ENCODE measurements at places on chromosomes 6 and 20.

GRCh38 chr20:37407573-37408002 lies 61.6 kb downstream of the SRC start:
- no peak for DNase-seq

- no peak for DNase-seq
Measured at GRCh38 chr6:139249395-139249794, 42.4 kb downstream of the TXLNB start.

DNA sequence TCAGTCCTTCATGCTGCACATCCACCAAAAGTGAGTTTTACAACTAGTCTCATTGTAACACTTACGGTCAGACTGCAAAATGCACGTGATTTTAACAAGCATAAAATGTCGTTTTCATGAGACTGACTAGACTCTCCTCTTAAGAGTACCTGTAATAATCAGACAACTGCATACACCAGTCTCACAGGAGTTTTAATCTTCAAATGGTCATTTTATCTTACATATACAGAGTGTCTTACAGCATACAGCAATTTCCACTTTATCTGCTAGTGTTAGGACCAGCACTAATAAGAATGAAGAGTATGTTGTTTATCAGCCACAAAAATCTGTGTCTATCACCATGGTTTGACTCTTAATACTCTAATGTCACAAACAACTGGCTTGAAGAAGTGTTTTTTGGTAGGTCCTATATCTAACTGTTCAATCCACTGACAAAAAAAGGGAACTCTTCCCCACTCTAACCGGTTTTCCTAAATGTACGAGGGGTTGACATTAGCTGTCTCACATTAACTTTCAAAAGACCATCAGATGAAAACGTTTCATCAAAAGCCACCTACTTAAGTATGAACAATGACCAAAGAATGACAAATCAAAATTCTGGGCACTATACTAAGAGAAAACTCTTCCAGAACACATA lies 1.5 kb upstream of the ASF1A start:
- DNase-seq, result no peak

- DNase-seq, result no peak
Measured at GRCh38 chr6:145631374-145631773, 103.9 kb downstream of the EPM2A start.

DNA sequence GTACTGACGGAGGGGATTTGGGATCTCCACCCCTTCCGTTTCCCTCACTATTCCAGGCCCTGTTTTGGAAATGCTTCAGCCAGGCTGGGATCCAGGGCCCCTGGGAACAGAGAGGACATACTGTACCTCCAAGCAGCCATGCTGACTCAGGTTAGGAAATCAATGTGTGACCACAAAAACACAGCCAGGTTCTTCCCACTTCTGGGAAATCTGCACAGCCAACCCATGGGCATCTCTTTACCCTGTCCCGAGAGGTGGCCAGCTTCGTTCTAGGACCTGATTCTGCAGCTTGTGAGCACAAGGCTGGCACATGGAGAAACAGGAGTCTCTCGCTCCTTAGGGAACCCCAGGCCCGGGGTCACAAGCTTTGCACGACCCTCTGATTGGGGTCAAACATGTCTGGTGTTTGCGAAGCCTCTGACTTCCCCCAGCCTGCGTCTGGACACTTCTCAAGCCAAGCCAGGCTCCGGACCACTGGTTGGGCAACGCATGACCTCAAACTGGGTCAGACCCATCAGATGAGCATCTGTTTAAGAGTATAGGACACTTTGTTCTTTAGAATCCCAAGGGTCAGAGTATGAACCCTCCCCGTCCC lies 8.3 kb upstream of the TTPAL start:
- DNase-seq, result no peak

All from NCI-H510A (cell line).